ENCODE measurements at places on chromosomes 6 and 20.
A peak's percentile ranks its signal among the peaks of the same experiment; 100 is the strongest.

DNA sequence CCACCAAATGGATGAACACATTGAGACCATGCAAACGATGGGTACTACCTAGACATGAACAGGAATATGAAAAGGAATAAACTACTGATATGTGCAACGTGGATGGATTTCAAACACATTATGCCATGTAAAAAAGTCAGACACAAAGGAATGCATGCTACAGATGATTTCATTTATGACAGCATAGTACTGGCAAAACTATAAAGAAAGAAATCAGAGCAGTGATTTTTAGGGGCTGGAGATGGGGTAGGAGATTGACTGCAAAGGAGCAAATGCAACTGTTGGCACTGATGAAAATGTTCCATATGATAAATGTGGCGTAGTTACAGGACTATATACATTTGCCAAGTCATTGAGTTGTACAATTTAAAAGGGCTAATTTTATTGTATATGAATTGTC is 13.4 kb upstream of the COL12A1 start:
- no peak for DNase-seq

- no peak for DNase-seq
Measured at GRCh38 chr6:121755485-121755884, 320.0 kb downstream of the GJA1 start.

GRCh38 chr20:45500022-45500421 is 15.4 kb downstream of the SPINT3 start:
- no peak for DNase-seq

- DNase-seq, result peak; percentile 71
Measured at GRCh38 chr20:11891776-11892545, 25.7 kb upstream of the BTBD3 start.

DNA sequence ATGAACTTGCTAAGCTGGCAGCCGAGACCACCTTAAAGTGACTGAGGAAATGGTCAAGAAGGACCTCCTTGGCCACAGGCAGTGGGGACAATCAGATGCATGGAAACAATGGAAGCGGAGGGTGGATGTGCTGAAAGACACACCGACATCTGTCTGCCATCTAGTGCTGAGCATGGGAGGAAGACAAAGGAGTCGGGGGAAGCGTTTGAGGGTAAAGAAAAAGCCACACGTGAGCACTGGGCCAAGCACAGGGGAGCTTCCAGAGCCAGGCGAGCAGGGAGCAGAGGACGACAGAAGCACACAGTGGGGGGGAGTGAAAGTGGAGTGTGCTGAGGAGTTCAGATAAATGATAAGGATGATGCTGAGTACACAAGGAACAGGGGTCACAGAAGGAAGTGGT is 367.8 kb downstream of the ZFAND3 start:
- DNase-seq, result no peak

DNA sequence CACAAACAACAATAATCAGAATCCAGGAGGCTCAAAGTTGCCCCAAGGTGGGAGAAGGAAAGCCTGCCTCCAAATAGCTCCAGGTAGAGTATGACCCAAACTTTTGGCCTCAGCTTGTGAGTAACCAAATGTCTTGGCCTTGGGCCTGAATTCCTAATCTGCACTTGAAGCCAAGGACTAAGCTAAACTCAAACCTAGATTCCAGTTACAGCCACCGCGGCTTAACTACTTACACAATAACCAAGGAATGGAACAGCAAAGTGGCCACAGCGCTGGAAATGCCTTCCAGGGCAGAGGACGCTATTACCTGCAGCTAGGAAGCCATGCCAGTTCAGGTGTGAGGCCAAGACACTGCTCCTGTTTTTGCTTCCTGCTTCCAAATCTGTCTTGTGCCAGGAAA is 4.6 kb downstream of the NINL start:
- no peak for DNase-seq

GRCh38 chr6:163820745-163821458 is 406.4 kb downstream of the QKI start:
- no peak for DNase-seq

GRCh38 chr6:47245745-47246371 is 63.8 kb downstream of the TNFRSF21 start:
- DNase-seq, result no peak

GRCh38 chr6:14621518-14621917 is 503.9 kb downstream of the CD83 start:
- DNase-seq, result no peak

- DNase-seq, result no peak
Measured at GRCh38 chr6:68313911-68314310, 321.2 kb upstream of the ADGRB3 start.

DNA sequence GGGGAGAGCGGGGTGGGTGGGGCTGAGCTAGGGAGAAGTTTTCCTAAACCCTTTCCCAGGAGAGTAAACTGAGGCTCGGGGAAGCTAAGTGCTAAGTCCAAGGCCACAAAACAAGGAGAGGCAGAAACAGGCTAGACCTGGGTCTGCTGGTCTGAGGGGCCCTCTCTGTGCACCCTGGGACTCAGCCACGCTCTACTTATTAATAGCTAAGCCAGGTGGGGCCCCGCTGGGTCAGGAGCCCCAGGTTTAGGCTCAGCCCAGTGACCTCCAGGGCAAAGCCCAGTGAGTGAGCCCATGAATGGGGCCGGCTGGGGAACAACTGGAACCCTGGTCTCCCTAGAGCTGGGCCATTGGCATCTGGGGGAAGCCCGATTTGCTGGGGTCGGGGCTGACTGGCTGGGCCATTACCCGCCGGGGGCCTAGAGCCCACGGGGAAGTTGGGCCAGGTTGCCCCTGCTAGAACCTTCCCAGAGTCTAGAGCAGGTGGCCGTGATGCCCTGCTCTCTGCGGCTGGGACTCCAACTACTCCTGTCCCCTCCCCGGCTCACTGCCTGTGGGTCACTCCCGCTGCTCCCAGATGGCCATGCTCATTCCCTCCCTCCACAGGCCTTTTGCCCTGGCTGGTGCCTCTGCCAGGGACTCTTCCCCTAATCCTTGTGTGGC is 24.1 kb upstream of the NOL4L start:
- no peak for DNase-seq

GRCh38 chr6:168039849-168040248 is 39.2 kb downstream of the FRMD1 start:
- no peak for DNase-seq

GRCh38 chr6:36662380-36662779 is 16.1 kb upstream of the CDKN1A start:
- no peak for DNase-seq

DNA sequence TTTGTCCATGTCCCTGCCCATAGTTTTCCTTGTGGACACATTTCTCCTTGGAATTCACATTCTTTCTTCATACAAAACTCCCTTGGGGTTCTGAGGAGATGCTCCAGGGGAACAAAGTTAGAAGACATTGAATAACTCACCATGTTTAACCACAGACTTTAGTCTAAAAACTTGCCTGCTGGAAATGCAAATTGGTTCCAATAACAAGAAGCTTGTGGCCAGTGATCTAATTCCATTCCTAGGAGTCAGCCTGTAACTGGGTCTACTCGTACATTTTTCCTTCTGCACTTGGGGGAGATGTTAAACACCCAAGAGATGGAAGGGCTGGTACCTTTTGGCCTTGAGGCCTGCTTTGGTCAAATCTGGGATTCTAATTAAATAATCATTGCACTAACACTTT is 60.2 kb downstream of the SCML4 start:
- no peak for DNase-seq

DNA sequence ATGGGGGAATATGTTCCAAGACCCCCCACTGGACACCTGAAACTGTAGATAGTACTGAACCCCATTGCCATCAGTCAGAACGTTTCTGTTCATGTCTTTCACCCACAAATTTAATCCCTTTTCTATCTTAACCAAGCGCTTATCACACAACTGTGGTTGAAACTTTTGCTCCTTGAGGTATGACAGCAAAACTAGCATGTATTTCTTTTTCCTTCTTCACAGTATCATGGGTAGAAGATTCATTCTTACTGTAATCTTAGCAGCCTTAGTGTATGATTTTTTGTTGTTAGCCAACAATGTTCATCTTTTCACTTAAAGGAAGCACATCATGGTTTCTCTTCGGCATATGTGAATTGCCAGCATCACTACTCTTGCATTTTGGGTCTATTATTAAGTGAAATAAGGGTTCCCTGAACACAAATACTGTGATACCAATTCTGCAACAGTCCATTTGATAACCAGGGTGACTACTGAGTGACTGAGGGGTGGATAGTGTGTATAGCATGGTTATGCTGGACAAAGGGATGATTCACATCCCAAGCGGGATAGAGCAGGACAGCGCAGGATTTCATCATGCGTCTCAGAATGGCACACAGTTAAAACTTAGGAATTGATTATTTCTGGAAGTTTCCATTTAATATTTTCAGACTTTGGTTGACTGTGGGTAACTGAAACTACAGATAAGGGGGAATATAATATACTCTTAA is 41.8 kb downstream of the KCNS1 start:
- no peak for DNase-seq

DNA sequence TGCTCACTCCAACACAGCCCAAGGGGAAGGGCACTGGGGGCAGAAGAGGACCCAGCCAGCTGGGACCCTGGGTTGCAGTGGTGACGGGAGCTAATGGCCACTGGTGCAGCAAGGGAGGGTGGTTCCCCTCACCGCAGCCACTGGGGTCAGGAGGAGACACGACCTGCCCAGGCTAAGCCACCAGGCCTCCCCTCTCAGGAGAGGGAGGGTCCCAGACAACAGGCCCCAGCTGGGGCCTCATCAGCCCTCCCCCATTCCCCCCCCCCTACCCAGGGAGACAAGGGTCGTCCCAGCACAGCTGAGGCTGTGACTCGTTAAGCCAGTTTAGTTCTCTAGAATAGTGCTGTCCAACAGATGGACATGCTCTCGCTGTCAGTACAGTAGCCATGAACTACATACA is 17.3 kb upstream of the MATN4 start:
- no peak for DNase-seq

All from AML-193 (cell line).